Hematopoietic multipotent progenitor cell treated with erythropoietin and hydrocortisone succinate and interleukin-3 and kit ligand, for 6 days (in vitro differentiated cells): ENCODE measurements at places on chromosomes 1 and 21.

DNA sequence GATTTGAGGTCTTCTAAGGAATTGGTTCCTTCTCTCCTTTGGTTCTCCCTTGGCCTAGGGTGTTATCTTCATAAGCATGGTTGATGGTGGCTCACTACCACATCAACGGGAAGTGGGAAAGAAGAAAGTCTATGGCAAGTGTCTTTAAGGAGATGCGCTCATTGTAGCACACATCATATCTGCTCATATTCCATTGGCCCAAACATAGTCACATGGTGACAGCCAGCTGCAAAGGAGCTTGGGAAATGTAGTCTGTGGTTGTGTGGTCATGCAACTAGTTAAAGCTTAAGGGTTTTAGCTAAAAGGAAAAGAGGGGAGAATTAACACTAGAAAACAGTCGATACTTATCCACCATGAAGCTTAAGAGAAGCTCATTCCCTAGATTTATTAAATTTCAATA lies 11.4 kb upstream of the MRPS6 start:
- DNase-seq: peak; percentile 29

DNA sequence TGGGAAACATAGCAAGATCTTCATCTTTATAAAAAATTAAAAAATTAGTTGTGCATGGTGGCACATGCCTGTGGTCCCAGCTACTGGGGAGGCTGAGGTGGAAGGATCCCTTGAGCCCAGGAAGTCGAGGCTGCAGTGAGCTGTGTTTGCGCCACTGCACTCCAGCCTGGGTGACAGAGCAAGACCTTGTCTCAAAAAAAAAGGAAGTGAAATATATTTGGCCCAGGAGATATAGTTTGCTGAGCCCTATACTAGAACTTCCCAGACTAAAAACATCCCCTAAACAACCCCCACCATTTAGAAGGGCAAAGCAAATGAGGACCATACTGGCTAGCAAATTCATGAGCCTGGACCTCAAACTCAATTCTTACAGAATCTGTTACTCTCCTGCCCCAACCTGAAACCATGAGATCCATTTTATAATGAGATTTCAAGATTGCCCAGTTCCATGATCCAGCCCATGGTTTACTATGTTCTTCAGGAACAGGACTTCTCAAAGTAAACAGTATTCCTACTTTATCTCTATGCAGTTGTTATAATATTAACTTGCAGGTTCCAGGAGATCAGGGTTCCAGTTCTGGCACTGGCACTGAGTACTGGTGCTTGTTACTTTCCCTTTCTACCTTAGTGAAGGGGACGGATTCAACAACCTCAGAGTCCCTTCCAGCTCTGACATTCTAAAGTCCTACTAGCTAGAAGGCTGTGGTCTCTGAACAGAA lies 48.9 kb upstream of the TADA1 start:
- no peak for DNase-seq

GRCh38 chr1:81832573-81832972 lies 31.8 kb downstream of the ADGRL2 start:
- no peak for DNase-seq

GRCh38 chr1:178066908-178067614 lies 26.8 kb upstream of the RASAL2 start:
- peak; percentile 20 for DNase-seq

DNA sequence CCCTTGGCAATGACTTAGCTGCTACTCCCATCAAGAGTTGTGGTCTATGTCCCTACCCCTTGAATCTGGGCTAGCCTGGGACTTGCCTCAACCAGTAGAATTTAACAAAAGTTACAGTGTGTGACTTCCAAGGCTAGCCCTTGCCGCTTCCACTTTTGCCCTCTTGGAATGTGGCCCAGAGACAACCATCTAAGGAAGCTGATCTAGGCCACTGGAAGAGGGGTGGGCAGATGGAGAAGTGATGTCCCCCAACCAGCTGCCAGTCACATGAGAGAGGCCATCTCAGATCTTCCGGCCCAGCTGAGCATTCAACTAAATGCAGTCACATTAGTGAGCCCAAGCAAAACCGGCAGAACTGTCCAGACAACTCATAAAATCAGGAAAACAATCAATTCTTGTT lies 115.1 kb downstream of the TOMM20 start:
- DNase-seq: no peak

- no peak for DNase-seq
These were observed 1.4 kb downstream of the MAGI3 start for GRCh38 chr1:113391649-113392271.

GRCh38 chr1:208616776-208617175 lies 372.6 kb upstream of the PLXNA2 start:
- no peak for DNase-seq

- DNase-seq: peak; percentile 76
These were observed 18.8 kb downstream of the KNCN start for GRCh38 chr1:46532498-46533178.

GRCh38 chr1:109634771-109635750 lies 15.4 kb downstream of the AMPD2 start:
- no peak for DNase-seq

DNA sequence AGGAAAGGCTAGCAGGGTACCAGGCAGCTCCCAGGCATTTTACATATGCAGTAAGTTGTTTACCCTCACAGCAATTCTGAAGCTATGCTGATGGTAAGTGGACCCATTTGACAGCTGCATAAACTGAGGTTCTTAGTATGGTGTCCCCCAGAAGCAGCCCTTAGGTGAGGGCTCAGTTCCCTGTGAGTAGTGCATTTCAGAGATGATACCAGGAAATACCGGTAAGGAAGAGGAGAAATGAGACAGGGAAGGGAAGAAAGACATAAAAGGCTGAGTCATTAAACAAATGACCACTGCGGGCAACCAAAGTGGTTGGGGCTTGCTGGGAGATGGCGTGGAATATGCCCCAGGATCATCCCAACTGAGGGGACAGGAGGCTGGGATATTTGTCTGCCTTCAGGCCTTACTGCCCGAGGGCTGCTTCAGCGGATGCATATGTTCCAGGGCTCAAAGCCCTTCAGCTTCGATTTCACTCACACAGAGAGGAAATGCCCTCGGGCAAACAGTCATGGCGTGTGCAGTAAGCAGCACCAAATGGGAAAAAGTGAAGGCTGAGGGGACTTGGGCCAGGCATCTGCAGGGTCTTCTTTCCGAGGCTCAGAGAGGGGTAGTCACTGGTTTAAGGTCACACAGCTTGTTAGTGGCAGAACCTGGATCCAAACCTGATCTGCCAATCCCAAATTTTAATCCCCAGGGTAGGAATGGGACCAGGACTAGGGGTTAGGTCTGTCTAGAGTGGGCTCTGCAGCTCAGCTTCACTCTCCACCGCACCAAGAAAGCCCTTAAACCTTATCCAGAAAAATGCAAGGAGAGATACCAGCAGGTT lies 133.7 kb upstream of the RUNX3 start:
- no peak for DNase-seq
